ENCODE measurements at places on chromosomes 12 and 14.

DNA sequence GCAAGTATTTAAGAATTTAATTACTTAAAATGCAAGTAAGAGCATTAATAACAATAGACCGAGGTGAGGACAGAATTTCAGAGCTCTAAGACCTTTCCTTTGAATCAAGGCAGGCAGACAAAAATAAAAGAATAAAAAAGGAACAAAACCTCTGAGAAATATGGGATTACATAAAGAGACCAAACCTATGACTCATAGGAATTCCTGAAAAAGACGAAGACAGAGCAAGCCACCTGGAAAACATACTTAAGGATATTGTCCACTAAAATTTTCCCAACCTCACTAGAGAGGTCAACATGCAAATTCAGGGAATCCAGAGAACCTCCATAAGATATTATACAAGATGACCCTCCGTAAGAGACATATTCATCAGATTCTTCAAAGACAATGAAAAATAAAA lies 325.1 kb downstream of the AEBP2 start:
- DNase-seq = no peak

DNA sequence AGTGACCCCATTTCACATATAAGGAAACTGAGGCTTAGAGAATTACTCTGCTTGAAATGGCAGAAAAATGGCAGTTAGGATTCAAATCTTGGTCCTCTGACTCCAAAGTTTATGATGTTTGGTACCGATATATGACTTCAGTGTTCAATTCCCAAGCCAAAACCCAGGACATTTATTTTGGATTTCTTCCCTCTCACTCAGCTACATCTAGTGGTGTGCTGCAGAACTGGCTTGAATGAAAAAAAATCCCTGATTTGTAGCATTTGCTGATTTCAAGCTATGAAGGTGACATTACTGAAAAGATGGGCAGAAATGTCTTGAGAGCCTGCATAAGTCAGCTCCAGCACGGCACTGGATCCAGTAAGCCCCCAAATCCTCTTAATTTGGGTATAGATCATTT lies 106.4 kb downstream of the EFCAB11 start:
- no peak for DNase-seq

- DNase-seq = no peak
Observed at GRCh38 chr12:13218641-13219040, 22.1 kb downstream of the EMP1 start.

GRCh38 chr12:130925666-130926015 lies 28.1 kb upstream of the ADGRD1 start:
- no peak for DNase-seq

- DNase-seq = no peak
Observed at GRCh38 chr12:11754256-11754655, 104.8 kb downstream of the ETV6 start.

GRCh38 chr14:36021030-36021422 lies 155.5 kb downstream of the PTCSC3 start:
- no peak for DNase-seq

DNA sequence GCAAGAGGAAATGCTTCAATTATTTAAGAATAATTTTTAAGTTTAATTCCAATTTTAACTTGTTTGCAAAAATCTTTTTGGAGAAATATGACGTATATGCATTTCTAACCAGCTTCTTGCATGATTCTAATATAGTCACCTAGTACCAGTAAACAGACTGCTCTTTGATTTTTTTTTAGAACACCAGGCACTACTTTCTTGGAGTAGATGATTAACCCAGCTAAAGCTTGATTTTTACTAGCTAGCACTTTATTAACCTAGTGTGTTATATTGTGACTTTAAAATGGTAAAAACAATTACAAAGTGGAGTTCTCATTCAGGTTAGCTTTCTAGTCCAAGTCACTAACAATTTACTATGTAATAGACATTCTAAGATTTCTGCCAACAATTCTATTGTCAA lies 32.6 kb upstream of the FGD4 start:
- no peak for DNase-seq

DNA sequence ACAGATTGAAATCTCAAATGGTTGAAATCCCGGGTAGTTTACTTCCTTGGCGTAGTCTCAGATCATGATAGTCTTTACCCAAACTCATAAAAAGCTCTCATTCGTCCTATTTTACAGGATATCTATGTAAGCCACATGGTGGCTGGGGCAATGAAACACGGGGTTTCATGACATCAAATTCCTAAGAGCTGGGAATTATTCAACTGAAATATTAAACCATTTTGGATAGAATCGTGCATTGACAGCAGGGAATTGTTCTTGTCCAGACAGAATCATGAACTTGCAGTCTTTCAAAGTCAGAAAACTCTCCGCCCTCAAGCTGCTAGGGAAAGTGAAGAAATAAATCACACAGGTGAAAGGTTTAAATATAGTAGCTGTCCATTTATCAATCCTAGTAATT lies 33.2 kb upstream of the PRKAB1 start:
- DNase-seq = no peak

DNA sequence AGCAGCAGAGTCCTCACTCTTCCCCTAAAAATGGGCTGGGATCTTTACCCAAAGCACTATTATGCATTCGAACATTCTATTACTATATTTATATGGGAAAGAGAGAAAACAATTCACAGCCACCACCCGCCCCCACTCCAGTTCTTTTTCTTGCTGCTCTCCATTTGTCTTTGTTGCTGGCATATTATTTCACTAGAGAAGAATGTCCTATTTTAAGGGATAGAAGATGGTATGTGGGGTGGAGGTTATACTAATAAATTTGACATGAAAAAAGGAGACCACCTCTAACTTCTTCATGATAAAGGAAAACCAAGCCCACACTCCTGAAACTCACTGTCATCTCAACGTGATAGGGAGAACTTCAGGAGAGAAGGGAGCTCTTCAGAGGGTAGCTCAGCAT lies 28.5 kb upstream of the NTF3 start:
- no peak for DNase-seq

- no peak for DNase-seq
Observed at GRCh38 chr14:32336702-32337101, 7.6 kb downstream of the AKAP6 start.

DNA sequence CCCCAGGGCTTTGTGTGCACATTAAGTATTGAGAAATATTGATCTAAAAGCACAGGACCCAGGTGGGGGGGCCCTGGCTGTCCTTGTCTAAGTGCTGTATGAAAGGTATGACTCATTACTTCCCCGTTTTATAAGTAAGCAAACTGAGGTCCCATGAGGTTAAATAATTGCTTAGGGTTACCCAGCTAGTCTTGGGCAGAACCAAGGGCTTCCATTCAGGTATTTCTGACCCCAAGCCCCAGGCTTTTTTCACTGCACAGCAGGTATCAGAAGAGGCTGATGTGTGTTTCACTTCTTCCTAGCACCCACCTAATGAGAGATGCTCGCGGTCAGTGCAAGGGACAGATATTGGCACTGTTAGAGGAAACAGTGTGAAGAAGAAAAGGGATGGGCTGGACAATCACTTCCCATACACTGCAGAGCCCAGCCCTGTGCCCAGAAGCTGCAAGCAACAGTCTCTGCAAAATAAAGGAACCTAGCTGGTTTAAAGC lies 4.7 kb upstream of the TC2N start:
- no peak for DNase-seq

DNA sequence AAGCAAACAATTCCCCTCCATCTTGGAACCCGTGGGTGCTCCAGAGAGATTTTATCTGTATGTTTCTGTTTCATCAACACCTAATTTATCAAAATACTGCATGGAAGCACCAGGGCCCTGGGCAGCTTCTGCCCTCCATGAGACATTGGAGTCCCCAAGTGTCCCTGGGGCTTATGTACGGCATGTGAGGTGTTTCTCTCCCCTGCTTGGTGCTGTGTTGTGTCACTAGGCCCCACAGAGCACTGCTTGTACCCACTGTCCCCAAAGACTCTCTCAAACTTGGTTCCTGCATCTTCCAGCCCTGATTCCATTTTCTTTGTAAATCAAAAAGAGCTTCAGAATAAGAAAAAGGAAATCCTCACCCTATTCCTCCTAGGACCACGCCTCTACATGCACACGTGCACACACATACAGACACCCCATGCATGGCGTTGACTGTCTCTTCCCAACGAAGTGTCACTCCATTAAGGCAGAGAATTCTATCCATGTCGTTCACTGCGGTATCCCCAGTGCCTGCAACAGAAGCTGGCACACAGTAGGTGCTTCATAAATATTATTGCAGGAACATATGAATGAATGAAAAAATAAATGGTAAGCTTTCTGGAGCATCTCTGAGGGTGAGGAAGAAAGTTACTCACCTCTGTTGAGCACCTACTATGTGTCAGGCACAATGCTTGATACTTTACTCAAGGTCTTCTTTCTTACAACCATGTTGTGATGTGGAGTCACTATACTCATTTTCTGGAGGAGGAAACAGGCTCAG lies 191.6 kb downstream of the DICER1 start:
- no peak for DNase-seq

DNA sequence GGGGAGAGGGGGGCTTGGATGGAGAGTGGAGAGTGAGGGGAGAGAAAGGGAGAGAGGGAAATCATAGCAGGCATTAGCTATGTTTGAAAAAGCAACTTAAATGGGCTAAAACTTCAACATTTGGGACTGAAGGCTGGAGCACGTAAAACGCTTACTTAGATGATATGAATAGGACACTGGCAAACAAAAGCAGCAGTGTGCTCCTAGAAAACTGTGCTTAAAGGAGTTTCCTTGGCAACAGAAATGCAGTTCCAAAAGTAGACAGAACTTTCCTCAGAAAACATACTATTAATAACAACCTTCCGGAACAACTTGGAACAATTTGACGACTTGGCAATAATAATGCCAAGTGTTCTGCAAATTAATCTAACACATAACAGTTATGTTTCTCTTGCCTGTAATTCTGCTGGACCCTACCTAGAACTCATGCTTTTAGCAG lies 235.5 kb upstream of the NPAS3 start:
- DNase-seq = no peak

DNA sequence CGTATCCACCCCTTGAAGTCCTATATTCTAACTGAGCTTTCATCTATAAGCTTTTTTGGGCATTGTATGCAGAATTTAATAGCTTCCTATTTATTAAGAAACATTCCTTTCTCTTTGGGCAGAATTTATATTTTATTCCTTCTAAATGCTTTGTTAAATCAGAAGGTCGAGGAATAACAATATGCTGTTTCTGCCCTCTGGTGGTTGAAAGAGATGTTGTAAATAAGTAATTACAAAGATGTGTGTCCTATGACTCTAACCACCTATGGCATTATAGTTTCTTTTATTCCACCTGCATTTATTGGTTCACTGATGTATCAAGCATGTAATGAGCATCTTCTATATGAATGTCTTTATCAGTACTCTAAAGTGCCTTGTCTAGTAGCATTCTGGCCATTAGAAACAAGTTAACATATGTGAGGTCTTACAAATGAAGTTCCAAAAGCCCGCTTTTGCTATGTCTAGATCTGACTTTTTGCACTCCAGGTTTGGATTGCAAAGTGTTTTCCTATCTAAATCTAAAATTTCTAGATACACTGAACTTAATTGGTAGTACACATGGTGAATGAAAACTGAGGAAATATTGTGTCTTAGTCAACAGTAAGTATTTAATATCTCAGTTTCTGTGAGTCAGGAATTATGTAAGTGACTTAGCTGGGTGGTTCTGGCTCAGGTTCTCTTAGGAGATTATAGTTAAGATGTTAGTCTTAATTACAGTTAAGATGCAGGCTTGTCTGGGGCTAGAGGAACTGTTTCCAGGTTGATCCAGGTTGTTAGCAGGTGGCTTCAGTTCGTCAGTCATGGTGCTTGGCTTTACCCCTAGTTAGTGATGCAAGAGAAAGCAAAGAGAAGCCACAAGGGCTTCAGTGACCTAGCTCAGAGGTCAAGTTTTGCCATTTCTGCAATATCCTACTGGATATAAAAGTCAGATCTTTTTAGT lies 57.5 kb downstream of the PLEKHA5 start:
- DNase-seq = no peak

DNA sequence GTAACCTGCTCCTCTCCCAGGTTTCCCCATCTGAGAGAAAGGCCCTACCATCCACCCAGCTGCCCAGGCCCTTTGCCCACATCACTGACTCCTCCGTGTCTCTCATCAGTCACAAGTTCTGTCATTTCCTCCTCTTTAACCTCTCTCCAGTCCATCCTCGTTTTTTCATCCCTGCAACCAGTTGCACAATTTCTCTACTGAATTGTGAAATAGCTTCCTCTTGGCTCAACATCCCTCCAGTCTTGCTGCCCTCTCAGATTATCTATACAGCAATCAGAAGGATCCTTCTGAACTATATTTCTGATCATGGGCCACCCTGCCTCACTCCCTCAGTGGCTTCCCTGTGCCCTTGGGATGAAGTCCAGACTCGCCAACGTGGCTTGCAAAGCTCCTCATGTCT lies 6.8 kb downstream of the FAM161B start:
- DNase-seq = no peak

DNA sequence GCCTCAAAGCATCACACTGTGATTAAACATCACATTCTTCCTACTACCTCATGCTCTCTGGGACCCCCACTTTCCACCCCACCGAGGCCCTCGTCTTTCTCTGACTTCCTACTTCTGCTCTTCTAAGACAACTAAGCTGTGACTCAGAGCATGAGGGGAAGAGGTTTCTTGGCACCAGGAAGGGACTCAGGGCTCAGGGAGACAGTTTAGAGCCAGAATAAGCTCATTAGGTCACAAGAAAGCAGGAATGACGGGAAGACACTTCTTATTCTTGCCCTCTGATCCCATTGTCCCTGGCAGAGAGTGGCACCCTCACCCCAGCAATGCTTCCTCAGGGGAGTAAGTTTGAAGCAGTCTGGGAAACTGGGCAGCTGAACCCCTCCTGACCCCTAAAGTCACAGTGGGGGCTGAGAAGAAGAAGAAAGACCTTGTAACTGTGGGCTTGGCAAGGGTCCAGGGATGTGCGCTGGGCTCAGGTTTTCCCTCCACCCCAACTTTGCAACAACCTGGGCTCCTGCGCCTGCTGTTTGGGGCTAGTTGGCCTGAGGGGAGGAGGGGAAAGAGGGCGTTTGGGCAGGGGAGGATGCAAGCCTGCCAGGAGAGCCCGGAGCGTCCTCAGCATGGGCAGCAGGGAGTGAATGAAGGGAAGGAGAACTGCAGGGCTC lies 64.6 kb upstream of the ACTN1 start:
- DNase-seq = no peak
